ENCODE measurements at places on chromosomes 6 and 20.
A peak's percentile ranks its signal among the peaks of the same experiment; 100 is the strongest.

DNA sequence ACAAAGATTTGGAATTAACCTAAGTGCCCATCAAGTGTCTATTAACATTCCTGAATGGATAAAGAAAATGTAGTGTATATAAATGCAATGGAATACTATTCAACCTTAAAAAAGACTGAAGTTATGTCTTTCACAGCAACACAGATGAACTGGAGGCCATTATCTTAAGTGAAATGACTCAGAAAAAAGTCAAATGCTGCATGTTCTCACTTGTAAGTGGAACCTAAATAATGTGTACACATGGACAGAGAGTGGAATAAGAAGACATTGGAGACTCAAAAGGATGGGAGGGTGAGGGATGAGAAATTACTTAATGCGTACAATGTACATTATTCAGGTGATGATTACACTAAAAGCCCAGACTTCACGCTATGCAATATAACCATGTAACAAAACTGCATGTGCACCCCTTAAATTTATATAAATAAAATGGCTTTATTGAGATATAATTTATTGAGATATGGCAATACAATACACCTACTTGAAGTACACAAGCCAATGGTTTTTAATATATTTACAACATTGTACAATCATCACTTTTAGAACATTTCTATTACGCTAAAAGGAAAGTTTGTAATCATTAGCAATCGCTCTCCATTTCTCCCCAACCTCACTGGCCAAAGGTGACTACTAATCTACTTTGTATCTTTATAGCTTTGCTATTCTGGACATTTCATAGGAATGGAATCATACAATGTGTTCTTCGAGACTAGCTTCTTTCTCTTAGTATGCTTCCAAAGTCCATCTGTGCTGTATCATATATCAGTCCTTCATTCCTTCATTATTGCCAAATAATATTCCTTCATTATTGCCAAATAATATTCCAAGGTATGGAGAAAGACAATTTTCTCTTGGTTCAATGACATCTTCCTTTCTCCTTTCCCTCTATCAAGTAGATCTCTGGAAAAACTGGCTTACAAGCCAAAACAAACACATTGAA is 5.8 kb downstream of the STX7 start:
- DNase-seq = no peak

GRCh38 chr20:3434232-3434631 is 26.8 kb upstream of the DNAAF9 start:
- DNase-seq = peak; percentile 88

DNA sequence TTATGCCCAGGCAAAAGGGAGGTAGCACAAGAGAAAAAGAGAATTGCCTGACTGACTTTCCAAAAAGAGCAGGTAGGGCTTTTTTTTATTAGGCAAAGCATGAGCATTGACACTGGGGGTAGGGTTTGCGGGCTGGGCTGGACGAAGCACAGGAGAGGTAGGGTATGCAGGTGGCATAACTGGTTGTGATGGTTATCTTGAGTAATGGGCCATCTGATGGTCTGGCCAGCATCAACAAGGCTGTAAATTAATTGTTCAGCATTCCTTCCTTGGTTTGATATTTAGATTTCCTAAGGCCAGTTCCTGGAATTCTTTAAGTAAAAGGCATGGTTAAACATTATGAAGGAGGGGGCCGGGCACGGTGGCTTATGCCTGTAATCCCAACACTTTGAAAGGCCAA is 13.9 kb upstream of the BFSP1 start:
- no peak for DNase-seq

DNA sequence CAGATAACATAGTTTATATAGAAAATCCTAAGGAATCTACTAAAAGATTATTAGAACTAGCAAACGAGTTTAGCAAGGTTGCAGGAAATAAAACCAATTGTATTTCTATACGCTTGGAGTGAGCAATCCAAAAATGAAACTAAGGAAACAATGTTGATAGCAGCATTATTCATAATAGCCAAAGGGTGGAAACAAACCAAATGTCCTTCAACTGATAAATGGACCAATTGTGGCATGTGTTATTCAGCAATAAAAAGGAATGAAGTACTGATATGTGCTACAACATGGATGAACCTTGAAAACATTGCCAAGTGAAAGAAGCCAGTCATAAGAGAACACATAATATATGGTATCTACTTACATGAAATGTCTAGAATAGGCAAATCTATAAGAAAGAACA is 101.0 kb upstream of the VSTM2L start:
- peak; percentile 15 for DNase-seq

DNA sequence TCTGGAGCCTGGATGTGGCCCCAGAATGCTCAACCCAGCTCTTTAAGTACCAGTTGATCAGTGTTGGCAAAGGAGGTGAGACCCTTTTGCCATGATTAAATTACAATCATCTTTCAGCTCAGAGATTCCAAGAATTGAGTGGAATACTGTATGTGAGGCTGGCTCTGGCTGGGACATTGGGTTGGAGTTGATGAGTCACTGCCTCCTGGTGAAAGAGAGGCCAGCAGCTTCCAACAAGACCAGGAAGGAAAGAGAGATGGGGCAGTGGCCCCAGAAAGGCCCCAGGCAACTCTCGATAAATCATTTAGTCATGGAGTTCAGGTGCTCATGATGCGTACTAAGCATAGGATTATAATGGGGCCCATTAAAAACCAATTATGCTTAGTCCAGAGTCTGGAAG is 2.1 kb downstream of the TGM6 start:
- DNase-seq = no peak
